ENCODE measurements at places on chromosomes 11 and 22.

DNA sequence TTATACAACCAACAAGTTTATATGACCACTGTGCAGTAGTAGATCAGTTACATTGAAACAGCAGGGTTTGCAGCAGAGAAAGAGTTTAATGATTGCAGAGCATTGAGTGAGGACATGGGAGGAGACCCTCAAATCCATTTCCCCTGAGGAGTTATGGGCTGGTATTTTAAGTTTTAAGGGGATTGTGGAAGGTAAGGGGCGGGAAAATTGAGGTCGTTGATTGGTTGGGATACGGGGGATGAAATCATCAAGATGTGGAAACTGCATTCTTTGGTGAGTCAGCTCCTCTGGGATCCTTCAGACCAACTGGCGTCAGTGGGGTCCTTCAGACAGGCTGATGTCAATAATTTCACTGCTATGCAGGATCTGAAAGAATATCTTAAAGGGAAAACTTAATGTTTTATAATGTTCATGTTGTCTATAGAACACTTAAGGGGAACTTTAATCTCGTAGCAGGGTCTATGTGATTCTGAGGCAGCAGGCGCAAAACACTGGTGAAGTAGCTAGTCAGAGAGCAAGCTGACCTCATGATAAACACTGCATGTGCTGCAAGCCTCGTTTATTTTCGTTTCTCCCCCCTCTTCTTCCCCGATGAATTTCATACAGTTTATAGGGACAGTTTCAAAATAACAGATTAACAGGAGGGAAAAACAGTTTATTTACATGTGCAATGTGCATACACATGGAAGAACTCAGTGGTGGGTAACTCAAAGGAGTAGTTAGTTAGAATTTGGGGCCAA lies 17.4 kb upstream of the BACE1-AS start:
- DNase-seq = no peak

- DNase-seq = no peak
Observed at GRCh38 chr11:118581057-118581456, 8.8 kb downstream of the ARCN1 start.

- no peak for DNase-seq
Observed at GRCh38 chr11:116862185-116862584, 24.8 kb upstream of the APOA1 start.

GRCh38 chr22:25386538-25386884 lies 167.1 kb downstream of the CRYBB2 start:
- DNase-seq = no peak

DNA sequence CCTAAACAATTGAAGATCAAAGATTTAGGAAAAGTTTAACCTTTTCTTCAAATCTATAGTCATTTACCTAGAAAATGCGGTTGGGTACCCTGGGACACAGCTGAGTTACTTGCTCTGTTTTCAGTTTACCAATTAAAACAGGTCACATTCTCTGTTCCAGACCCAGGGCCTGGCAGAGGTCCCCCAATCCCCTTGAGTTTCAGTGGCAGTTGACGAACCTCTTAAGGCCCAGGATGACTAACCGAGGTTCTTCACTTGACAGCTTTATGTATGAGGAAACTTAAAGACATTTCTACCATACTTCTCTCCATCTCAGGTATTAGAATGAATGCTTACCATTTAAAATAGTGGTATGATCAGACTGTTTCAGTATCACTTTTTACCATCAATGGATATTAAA lies 16.3 kb downstream of the LDHAL6A start:
- no peak for DNase-seq

DNA sequence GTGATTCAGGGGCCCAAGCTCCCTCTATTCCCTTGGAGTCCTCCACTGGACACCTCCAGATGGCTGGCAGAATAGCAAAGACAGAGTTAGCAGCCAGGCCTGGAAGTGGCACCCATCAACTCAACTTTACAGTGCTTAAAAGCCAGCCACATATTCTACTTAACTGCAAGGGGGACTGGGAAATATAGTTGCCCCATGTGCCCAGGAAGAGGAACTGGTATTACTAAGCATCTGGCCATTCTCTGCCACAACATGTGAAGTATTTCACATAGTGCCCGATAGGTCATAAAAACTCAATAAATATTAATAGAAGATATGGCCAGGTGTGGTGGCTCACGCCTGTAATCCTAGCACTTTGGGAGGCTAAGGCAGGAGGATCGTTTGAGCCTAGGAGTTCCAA lies 5.5 kb upstream of the IL10RA start:
- DNase-seq = no peak

- DNase-seq = no peak
Observed at GRCh38 chr22:31451709-31452571, 37.7 kb downstream of the EIF4ENIF1 start.

GRCh38 chr11:104033134-104033533 lies 3.3 kb upstream of the DDI1 start:
- DNase-seq = no peak

- DNase-seq = no peak
Observed at GRCh38 chr11:37613031-37613430, 1015.0 kb upstream of the RAG2 start.

Measured in activated CD8-positive, alpha-beta memory T cell treated with anti-CD3 and anti-CD28 coated beads, Interleukin-2, amount 10 ng/mL, durations not matched to agents 7 days and 5 days (primary cell).